ENCODE measurements at places on chromosomes 7 and 10. TPM values are rescaled to one million over a fixed set of nuclear protein-coding genes. Genes with fewer than 3 reads are reported as not detected.

The NKX2-3 gene
- polyA plus RNA-seq = 1.1 TPM

The SLC13A4 gene
- polyA plus RNA-seq = 3.7 TPM

The STEAP4 gene
- polyA plus RNA-seq = 4.4 TPM

The CCDC3 gene
- 77.9 TPM for polyA plus RNA-seq

The ADAM12 gene
- 22.4 TPM for polyA plus RNA-seq

The CALML3 gene
- polyA plus RNA-seq = 0.18 TPM

The LRIT1 gene
- not detected for polyA plus RNA-seq

The RBP3 gene
- 0.04 TPM for polyA plus RNA-seq

DNA sequence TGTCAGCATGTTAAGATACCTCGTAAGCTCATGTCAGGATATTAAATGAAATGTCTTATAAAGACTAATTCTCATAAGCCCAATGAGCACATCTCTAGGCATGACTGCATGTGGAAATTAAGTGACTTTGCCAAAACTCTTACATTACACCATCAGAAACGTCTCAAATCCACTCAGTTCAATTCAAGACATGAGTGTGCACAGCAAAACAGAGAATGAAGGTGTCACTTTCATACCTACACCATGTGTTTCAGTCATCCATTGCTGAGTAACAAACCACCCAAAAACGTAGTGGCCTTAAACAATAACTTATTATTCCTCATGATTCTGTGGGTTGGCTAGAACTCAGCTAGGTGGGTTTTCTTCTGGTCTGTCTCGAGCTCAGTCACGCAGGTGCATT lies 99.8 kb downstream of the ATE1 start:
- no peak for DNase-seq

- DNase-seq = no peak
Measured at GRCh38 chr10:69317175-69317604, 38.9 kb downstream of the HK1 start.

GRCh38 chr7:2120841-2121830 lies 111.6 kb downstream of the MAD1L1 start:
- DNase-seq = no peak

- no peak for DNase-seq
Measured at GRCh38 chr7:117164620-117165019, 158.2 kb downstream of the WNT2 start.

GRCh38 chr10:83677795-83678194 lies 461.5 kb upstream of the GHITM start:
- no peak for DNase-seq

- no peak for DNase-seq
Measured at GRCh38 chr7:55478700-55479099, 93.6 kb downstream of the VOPP1 start.

DNA sequence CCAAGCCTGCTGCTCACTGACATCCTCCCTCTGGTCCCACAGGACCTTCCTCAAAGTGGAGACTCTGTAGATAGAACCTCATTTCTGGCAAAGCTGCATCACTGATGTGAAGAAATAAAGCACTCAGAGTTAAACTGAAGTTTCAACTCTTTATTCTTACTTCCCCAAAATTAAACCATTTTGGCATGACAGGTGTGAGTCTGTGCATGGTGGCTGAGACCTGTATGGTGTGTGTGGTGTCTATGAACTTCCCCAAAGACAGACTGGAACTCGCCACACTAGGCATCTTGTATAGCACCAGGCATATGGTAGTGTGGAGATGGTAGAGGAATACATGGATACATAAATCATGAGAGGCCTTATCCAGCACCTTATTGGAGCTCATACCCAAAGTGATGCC lies 6.6 kb upstream of the WDFY4 start:
- DNase-seq = no peak

DNA sequence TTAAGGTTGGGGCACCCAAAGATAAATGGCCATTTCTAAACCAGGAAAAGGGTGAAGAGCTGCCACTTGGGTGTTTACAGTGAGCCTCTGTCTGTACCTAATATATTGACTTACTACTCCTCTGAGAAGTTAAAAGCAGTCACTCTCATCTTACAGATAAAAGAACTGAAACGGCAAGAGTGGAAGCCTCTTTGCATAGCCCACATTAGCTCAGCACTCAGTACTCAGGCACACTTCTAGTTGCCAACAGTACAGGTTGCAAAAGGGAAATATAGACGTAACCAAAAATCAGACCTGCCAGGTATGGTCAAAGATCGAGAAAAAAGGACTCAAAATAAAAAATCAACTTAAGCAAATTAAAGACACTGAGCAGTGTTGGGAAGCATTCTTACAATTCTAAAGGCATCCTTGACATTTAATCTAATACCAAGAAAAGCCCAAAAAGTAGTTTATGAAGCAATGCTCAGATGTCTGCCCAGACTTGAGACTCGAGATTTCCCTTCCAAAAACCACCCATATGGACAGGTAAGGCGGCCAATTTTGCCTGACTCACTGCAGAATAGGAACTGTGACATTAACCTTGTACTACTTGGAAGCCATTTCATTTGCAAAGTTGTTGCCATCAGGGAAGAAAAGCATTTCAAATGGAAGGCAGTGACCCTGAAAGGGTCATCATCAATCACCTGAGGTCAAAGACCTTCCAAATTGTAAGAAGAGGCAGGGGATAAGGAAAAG lies 139.3 kb downstream of the SLC25A13 start:
- no peak for DNase-seq

DNA sequence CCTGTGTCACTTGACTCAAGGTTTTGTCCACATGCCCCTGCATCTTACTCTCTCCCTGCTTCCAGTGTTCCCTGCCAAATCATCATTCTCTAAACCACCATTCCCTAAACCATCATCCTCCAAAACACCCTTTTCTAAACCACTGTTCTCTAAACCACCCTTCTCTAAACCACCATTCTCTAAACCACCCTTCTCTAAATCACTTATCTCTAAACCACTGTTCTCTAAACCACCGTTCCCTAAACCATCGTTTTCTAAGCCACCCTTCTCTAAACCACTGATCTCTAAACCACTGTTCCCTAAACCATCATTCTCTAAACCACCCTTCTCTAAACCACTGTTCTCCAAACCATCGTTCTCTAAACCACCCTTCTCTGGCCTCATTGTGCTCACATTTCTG lies 142.1 kb downstream of the CXCL12 start:
- no peak for DNase-seq

- no peak for DNase-seq
Measured at GRCh38 chr10:131626274-131626673, 274.5 kb upstream of the PPP2R2D start.

DNA sequence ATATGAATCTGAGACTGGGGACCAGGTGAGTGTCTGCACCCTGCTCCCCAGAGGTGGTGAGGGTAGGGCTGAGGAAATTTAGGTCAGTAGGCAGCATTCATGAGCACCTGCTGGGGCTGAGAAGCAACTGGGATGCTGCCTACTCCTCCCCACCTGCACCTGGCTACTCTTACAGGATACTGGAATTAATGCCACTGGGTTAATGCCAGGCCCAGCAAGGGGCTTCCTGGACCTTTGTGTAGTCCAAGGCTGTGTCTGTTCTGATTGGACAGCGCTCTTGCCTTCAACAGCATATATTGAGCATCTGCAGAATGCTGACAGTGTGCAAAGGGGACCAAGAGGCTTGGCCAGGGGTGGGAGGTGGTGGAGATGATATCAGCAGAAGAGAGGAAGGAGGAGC lies 32.1 kb downstream of the ADCYAP1R1 start:
- DNase-seq = no peak

DNA sequence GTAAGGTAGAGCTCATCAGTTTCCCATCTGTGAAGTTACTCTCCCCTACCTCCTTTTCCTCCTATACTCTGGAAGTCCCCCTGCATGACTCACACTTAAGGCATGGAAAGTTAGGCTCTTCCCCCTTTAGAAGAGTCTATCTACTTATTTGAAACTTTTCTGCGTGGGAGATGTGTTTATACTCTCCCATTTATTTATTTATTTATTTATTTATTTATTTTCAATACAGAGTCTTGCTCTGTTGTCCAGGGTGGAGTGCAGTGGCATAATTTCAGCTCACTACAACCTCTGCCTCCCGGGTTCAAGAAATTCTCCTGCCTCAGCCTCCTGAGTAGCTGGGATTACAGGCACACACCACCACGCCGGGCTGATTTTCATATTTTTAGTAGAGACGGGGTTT lies 107.5 kb upstream of the JCAD start:
- DNase-seq = no peak

- no peak for DNase-seq
Measured at GRCh38 chr7:123784263-123784662, 35.5 kb upstream of the WASL start.

GRCh38 chr7:142024547-142024946 lies 28.9 kb downstream of the MGAM start:
- no peak for DNase-seq

GRCh38 chr10:91424016-91424415 lies 13.9 kb downstream of the HECTD2 start:
- DNase-seq = no peak

DNA sequence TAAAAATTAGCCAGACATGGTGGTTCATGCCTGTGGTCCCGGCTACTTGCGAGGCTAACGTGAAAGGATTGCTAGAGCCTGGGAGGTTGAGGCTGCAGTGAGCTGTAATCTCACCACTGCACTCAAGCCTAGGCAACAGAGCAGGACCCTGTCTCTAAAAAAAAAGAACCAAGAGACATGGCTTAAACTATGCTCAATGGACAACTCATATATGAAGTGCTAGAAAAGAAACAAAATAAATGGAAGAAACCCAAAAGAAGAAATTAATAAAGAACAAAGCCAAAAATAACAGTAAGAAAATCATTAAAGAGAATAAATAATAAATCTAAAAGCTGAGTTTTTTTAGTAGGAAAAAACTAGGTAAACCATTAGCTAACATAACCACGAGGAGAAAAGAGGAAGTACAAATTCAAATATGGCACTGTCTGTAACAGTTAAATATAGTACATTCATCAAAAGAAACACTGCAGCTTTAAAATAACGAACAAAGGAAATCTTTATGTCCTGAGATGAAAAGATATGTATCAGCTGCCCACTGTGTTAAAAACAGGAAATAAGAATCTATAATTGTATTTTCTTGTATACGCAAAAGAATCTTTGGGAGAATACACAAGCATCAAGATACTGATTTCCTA lies 48.7 kb downstream of the UPF2 start:
- no peak for DNase-seq

Measured in muscle of arm (tissue), 14 donors.